A549 treated with Hydrocortisone at 1 μM for 4 hours (cell line): ENCODE measurements at places on chromosomes 5 and 9. TPM values are rescaled to one million over a fixed set of nuclear protein-coding genes. Genes with fewer than 3 reads are reported as not detected.

The PCDHGA7 gene
- total RNA-seq: 0.57 to 1.2 TPM (median 0.76 TPM) in 5 replicates

The PNPLA7 gene
- total RNA-seq: 0.54 to 0.80 TPM (median 0.71 TPM) in 5 replicates

The HSPB3 gene
- total RNA-seq: 0.23 TPM in 1 of 5 replicates, not detected in the others

The OTP gene
- 0.03 to 0.16 TPM (median 0.13 TPM) in 5 replicates for total RNA-seq

The GRXCR2 gene
- not detected in 5 replicates for total RNA-seq

The RASEF gene
- total RNA-seq: 6.5 to 7.4 TPM (median 6.7 TPM) in 5 replicates

The CMBL gene
- 19.7 to 23.9 TPM (median 21.1 TPM) in 5 replicates for total RNA-seq

The SSBP2 gene
- total RNA-seq: 12.1 to 16.0 TPM (median 13.0 TPM) in 5 replicates

The RELL2 gene
- 3.7 to 5.0 TPM (median 4.3 TPM) in 5 replicates for total RNA-seq

The KLF9 gene
- 2.9 to 4.8 TPM (median 4.0 TPM) in 5 replicates for total RNA-seq
